ENCODE measurements at places on chromosomes 1 and 21.

DNA sequence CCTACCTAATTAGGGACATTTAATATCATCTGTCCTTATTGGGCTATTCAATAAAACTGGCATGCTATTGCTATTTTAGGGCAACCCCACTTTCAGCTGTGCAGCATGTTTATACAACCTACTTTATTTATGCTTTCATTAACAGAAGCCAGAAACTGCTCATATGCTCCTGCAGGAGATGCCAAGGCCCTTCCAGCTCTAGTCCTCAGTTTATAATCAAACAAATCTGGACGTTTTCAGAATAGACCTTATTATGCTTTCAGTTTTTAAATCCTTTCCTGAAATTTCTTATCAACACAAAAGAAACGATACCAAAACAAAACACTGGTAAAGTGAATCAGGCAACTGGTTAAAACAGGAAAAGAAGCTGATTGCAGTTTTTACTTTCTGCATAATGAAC lies 53.2 kb downstream of the PTGS2 start:
- no peak for DNase-seq

DNA sequence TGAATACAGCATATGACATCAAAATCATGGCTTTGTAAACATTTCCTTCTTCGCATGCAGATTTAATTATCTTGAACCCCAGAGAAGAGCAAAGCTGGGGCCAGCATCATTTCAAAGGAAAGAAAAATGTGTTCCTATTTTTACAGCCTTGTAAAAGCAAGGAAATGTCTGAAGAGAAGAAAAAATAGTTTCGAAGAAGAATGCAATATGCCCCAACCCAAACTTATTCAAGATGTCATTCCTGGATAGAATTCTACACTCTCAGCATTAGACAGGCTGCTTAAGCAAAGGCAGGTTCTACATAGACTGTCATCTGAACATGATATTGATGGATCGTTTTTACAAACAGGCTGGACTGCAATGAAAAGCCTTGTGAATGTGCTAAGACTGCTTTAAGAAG lies 900.8 kb downstream of the TTLL7 start:
- no peak for DNase-seq

- DNase-seq: peak; percentile 6
Measured at GRCh38 chr1:244964112-244964971, 100.0 kb upstream of the HNRNPU start.

GRCh38 chr1:79777481-79778219 lies 771.1 kb upstream of the ADGRL4 start:
- DNase-seq: no peak

DNA sequence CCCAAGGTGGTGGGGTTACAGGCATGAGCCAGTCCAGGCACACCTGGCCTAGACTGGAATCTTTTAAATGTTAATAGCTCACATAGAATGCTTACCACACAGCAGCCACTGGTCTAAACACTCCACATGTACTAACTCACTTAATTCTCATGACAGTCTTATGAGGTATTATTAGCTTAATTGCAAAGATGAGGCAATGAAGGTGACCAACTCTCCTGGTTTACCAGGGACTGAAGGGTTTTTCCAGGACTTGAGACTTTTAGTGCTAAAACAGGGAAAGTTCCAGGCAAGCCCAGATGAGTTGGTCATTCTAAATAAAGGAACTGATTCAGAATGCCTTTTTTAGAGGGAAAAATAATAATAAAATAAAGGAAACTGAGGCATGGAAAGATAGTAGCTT lies 7.0 kb upstream of the STMN1 start:
- no peak for DNase-seq

Measured in activated T-cell treated with anti-CD3 and anti-CD28 coated beads, Interleukin-2, amount 50 U/mL, for 72 hours (primary cell).